ENCODE measurements at places on chromosomes 2 and 18.

DNA sequence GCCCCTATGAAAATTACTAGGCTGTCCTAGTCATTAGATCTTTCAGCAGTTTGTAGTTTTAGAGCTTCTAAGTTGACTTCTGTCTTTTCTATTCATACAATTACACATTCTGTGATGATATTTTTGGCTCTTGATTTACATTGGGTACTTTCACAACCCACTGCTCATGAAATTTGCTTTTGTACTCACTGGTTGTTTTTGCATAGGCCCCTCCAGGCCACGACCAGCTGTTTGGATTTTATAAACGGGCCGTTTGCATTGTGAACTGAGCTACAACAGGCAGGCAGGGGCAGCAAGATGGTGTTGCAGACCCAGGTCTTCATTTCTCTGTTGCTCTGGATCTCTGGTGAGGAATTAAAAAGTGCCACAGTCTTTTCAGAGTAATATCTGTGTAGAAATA is 193.8 kb downstream of the RPIA start:
- DNase-seq = no peak

- DNase-seq = no peak
Measured at GRCh38 chr18:48090021-48090420, 159.6 kb upstream of the SMAD2 start.

DNA sequence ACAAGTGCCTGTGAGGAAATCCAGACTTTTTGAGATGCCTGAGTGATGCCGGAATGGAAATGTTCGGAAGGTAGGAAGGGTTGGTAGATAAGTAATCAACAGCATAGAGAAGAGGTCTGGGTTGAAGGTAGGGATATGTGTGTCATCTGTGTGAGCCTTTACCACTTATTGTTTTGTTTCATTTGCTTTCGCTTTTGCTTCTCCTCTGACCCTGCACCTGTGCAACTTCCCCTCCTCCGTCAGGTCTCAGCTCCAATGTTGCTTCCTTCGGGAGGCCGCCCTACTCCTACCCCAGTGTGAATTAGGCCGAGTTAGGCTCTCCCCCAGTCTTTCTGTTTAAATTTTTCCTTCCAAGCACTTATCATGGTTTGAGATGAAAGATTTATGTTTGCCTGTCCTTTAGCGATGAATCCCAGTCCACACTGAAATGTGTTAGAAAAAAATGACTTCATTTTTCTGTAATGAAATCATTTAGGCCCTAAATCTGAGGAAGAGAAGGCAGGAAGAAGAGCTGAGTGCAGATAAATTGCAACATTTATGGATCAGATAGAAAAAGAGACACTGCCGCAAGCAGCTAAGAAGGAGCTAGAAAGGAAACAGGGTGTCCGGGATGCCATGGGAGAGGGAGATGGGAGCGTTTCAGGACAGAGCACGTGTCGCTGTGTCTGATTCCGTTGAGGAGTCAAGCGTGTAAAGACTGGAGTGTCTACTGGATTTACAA is 139.6 kb upstream of the PELI1 start:
- no peak for DNase-seq

- no peak for DNase-seq
Measured at GRCh38 chr2:184877909-184878308, 279.6 kb downstream of the ZNF804A start.

DNA sequence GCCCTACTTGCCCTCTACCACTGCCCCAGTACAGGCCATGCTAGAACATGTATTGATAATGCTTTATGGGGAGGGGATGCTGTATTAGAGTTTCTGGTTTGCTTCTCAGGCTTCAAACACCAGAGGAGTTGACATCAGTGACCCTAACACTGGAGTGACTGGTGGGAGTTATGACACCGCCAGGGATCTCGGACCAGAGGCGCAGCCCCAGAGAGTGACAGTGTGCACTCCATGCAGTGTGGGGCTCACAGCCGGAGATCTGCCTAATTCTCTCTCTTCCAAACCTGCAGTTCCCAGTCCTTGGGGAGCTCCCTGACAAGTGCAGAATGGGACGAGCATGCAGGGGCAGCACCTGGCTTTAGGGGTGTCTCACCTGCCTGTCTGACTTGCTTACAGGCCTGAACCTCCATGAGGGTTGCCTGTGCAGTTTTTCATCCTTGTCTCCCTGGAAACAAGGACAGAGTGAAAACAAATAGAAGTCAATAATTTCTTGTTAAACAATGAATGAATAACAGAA is 244.9 kb upstream of the MYT1L start:
- no peak for DNase-seq

DNA sequence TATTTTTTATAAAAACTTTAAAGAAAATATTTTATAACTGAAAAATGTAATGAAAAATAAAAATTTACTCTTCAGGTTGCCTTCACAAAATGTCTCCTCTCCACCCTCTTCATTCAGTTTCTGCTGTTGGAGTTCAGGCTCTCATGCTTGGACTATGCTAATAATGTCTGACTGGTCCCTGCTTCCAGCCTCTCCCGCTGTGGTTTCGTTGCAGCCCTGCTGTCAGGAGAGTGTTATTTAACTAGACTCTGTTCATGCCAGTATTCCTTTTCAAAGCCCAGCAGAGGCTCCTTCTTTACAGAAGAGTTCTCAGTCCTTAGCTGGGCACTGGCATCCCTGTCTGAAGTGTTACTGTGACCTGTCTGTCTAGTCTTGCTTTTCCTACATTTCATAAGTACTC is 40.4 kb downstream of the CLIP4 start:
- DNase-seq = no peak

- DNase-seq = no peak
Measured at GRCh38 chr2:85145116-85145820, 12.1 kb downstream of the TCF7L1 start.

DNA sequence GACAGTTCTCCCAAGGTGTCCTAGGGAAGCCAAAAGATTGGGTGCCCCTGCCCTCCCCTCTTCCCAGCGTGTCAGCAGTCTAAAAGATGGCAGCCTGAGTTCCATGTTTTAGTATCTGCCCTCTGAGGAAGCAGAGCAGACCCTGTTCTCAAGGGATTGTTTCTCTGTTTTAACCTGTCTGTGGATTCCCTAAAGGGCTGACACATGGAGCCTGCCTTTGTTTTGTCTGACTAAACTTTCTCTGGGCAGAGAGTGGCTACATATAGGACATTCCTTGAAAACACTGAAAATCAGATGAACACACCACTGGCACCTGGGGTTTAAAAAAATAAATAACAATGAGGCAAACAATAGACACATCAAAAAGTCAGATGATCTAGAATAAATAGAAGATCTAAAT is 337.6 kb downstream of the KIAA1328 start:
- DNase-seq = no peak

DNA sequence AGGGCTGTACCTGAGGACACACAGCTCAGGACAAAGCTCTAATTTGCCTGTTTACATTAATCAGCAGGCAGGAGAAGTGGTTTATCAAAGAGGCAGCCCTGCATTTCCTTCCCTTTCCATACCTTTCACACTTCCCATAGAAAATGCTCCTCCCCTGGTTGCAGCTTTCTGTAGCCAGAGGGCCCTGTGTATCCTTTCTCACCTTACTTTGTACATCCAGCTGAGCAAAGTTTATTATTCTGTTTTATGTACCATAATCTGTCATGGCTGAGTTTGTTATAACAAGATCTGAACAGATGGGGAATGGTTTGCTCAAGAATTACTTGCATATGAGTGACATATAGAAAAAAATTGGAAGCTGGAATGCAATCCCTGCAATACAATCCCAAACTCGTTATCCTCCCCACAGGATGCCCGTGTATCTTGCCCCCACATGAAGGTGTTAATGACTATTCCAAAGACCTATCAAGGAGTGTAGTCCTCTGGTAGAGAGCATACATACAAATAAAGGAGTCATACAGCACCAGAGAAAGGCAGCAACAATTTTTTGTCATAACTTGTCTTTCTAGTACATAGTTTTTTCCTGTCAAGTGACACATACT is 1025.8 kb upstream of the KLHL29 start:
- DNase-seq = no peak

DNA sequence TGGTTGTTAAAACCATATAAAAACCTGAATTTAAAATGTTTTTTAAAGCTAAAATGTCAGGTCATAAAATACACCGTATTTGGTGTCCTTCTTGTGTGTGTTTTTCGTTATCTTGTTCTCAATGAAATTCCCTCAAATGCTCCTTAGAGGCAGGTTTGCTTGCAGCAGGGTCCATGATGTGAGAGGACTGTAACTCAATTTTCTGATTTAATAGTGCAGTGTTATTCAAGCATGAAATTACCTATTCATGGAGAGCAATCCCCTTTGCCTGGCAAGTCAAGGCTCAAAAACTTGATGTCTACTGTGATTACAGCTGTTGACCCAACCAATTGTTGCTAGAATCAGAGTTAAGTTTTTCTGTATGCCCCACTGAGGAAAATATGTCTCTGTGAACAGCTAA is 318.2 kb downstream of the GALNT13 start:
- DNase-seq = no peak

DNA sequence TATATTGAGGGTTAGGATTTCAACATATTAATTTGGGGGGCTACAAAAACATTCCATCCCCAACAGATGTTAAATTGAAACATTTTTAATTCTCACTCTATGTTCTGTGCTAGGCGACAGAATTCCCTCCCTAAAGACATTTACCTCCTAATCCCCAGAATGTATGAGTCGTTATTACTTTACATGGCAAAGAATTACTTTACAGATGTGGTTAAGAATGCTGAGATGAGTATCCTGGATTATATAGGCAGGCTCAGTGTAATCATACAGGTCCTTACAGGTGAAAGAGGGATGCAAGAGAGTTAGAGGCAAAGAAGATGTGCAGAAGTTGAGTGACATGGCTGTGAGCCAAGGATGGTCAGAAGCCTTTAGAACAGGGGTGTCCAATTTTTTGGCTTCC is 974.1 kb upstream of the ACVR2A start:
- no peak for DNase-seq

DNA sequence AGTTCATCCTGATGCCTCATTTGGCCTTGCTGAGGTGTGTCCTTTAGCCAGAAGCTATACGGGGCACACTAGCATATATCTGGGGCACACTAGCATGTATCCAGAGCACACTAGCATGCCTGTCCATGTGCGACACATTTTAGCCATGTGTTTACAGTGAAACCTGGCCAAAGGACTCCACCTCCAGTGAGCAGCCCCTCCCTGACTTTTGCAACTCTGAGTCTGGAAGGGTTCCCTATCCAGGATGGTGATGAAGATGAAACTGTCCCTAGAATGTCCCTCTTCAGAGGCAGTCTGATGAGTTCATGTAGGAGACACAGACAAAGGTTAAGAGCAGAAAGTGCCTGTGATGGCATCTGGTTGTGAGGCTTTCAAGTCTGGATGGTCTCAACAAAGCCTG is 61.4 kb upstream of the LGALSL start:
- DNase-seq = no peak

DNA sequence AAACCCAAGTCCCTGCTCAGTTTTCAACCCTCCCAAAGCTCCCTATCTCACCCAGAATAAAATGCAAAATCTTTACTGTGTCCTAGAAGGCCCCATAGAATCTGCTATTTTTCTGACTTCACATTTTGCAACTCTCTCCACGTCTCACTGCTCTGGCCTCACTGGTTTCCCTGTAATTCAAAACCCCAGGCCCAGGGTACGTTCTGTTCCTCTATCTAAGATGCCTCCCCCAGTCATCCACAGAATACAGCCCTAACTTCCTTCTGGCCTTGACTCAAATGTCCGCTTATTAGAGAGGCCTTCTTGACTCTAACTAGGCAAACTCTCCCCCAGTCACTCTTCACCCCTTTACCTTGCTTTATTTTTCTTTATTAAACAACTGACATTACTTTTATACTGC is 42.0 kb downstream of the FAM161A start:
- DNase-seq = no peak

DNA sequence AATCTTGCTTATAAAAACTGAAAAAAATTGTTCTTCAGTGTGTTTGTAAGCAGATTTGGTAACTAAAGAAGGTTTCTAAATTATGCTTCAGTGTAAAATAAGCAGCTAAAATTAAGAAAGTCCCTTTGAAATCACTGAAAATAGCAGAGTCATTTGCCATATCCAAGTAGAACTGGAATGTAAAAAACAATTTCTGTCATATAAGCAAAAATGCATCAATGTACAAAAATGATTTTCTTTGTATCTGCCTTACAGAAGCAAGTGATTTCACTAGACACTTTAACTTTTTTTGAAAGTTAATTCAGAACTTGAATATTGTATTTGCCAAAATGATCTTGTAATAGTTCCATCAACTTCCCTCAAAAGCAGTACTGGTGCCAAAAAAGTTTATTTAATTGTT is 121.7 kb upstream of the CD226 start:
- DNase-seq = no peak

DNA sequence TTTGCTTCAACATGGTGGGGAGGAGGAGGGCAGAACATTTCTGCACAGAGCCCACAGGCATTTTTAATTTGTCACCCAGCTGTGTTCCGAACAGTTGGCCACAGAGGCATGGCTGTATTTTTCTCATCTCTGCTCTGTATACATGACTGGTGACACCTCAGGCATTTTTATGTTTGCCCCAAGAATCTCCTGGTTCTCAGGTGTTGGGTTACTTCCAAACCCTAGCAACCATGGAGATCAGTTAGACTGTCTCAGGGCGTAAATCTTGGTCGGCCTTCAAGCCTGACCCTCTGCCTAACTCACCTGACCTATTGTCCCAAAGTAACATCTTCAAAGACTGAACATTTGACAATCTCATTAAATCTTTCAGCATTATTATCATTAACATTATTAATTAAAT is 100.0 kb downstream of the ABCA12 start:
- DNase-seq = no peak

DNA sequence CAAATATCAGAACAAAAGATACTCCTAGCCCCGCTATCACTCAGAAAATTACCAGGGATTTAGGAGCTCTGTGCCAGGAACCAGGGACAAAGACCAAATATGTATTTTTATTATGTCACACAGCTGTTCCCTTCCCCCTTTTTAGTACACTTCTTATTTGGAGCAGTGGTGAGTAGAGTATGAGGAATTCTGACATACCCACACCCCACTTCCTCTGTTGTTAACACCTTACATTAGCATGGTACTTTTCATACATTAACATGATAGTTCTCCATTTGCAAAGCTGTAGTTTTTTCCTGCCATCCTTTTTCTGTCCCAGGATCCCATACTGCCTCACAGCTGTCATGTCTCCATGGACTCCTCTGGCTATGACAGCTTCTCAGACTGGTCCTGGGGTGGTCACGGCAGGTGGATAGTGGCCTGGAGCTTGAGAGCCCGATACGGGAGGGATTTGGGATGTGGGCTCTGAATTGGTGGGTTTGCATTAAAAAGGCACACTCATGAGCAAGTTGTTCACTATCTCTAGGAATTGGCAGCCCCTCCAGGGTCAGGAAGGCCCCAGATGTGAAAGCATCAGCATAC is 100.2 kb downstream of the SH3RF3 start:
- no peak for DNase-seq

DNA sequence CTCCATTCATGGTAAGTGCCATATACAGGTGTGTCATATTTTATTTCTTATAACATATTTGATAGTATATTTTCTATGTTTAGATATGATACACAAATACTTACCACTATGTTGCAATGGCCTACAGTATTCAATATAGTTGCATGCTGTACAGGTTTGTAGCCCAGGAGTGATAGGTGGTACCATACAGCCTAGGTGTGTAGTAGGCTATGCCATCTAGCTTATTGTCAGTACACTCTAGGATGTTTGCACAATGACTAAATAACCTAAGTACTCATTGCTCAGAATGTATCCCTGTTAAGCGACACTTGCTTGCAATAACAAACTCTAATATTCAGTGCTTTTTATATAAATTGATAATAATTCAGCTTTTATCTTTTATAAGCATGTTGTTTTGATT is 563.1 kb upstream of the LINC00305 start:
- no peak for DNase-seq

- no peak for DNase-seq
Measured at GRCh38 chr18:76685402-76685801, 137.0 kb upstream of the ZNF236 start.

All from HuH-7 (cell line).